Anterior cingulate cortex (tissue), 58 donors: ENCODE measurements at places on chromosomes 7 and 10.

GRCh38 chr10:103995134-103995533, 28.2 kb downstream of the SLK start:
- no peak for DNase-seq

- no peak for DNase-seq
These were observed 906 bp upstream of the MMD2 start for GRCh38 chr7:4959893-4960292.

DNA sequence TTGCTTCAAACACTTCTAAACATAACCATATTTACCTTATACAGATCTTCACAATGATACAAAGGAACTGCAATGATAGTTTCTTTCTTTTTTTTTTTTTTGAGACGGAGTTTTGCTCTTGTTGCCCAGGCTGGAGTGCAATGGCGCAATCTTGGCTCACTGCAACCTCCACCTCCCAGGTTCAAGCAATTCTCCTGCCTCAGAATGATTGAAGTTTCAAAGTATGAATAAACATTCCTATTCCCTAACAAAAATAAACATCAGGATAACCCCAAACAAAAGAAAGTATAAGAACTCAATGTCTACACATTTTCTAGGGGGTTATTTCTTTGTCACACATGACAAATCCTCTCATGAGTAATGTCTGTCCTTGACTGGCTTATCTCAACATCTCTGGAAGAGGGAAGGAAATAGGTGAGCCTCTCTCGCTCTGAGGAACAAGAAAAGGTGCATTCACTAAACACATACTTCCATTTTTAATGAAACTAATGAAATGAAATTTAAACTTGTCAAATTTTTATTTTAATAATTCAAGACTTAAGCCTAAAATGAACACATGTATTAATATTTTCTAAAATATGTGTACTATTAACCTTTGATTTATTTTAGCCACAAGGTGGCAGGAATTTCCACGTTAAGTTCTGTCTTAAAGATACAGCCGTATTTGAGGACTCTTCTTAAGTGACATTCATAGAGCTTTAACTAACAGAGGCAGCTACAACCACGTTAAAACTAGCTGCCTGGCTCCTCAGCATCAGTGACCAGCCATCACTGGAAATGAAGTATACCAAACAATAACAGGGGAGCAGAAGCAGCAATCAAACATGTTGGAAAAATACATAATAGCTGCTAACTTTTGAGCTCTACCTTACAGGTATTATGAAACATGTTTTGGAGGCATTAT, 58.3 kb downstream of the MALSU1 start:
- no peak for DNase-seq

GRCh38 chr7:1975179-1975578, 257.6 kb downstream of the MAD1L1 start:
- no peak for DNase-seq

DNA sequence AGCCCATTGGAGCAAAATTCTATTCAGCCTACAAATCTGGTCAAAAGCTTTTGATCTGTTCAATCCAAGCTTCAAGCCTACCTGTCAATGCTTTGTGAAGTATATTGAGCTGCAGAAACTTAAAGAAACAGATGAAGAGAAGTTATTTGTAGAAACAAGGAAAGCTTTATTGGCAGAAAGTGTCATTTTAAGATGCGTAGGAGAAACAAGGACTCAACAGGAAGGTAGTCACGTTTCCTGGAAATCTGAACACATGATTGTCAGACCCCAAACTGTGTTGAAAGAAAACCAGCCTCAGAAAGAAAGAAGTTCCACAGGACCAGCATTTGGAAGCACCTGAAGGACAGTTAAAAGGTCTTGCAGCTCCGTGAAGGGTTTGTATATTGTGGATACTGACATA, 34.8 kb upstream of the PURB start:
- no peak for DNase-seq
